ENCODE measurements at places on chromosomes 12 and 14. TPM values are rescaled to one million over a fixed set of nuclear protein-coding genes. Genes with fewer than 3 reads are reported as not detected.

ZBTB39 gene
- 3.6 TPM for total RNA-seq

ADCY6 gene
- 58.5 TPM for total RNA-seq

FKBP3 gene
- total RNA-seq = 36.6 TPM

EID3 gene
- 8.2 TPM for total RNA-seq

TMEM132C gene
- 73.7 TPM for total RNA-seq

BCL11B gene
- 0.67 TPM for total RNA-seq

GYS2 gene
- total RNA-seq = 0.10 TPM

SALL2 gene
- total RNA-seq = 2.6 TPM

SLC38A4 gene
- 0.45 TPM for total RNA-seq

TUNAR gene
- not detected for total RNA-seq

CD63 gene
- total RNA-seq = 1,545 TPM

DNA sequence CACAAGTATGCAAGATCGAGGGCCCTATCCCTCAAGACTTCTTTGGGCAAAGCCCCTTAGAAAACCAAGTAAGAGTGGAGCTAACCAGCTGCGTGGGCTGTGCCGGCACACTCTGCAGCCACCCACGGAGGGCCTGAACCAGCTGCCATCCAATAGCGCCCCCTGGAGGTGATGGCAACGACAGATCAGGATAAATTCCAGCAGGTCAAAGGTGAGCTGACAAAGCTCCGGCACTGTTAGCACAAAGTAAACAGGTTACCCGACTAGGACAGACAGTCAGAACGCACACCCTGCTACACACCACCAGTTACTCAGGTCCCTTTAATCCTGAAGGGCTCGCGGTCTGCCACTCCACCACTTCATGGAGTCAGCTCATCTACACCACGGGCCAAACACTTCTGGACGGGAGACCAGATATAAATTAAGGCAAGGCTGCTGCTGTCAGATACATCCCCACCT is 4.9 kb downstream of the ZBTB39 start:
- DNase-seq = peak; percentile 90

GRCh38 chr14:83842547-83842946 is 1687.4 kb upstream of the FLRT2 start:
- no peak for DNase-seq

- no peak for DNase-seq
Observed at GRCh38 chr14:53902307-53902706, 54.3 kb downstream of the BMP4 start.

- DNase-seq = no peak
Observed at GRCh38 chr12:72832024-72832423, 559.9 kb downstream of the TRHDE start.

- DNase-seq = no peak
Observed at GRCh38 chr14:105076296-105076804, 11.1 kb upstream of the GPR132 start.

- no peak for DNase-seq
Observed at GRCh38 chr12:75196408-75196807, 13.2 kb downstream of the KCNC2 start.

GRCh38 chr14:72201645-72202044 is 269.4 kb downstream of the RGS6 start:
- DNase-seq = no peak

DNA sequence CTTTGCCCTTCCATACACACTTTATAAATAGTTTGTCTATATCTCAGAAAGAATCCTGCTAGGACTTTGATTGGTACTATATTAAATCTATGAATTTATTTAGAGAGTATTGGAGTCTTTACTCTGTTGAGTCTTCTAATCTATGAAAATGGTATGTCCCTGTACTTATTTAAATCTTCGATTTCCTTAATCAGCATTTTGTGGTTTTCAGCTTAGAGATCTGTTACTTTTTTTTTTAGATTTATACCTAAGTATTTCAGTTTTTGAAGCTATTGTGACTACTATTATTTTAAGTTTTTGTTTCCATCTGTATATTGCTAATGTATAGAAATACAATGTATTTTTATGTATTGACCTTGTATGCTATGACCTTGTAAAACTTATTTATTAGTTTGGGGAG is 13.4 kb upstream of the IFI27L2 start:
- DNase-seq = no peak

GRCh38 chr14:99030454-99030853 is 241.5 kb downstream of the BCL11B start:
- peak; percentile 65 for DNase-seq

DNA sequence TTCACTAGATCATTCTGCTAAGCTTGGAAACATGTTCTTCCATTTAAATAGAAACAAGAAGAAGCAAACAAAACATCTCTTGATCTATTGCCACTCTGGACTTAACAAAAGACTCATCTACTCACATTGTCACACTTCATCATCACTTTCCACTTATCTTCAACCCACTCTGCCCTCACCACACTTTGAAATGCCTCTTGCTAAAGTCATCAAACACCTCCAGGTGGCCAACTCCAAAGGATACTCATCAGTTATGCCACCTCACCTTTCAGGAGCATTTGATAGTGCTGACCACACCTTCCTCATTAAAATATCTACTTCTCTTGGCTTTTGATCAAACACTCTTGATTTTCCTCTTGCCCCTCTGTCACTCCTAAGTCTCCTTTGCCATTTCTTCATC is 7.2 kb downstream of the EFCAB11 start:
- DNase-seq = no peak

GRCh38 chr14:59814988-59815387 is 55.6 kb downstream of the RTN1 start:
- no peak for DNase-seq

DNA sequence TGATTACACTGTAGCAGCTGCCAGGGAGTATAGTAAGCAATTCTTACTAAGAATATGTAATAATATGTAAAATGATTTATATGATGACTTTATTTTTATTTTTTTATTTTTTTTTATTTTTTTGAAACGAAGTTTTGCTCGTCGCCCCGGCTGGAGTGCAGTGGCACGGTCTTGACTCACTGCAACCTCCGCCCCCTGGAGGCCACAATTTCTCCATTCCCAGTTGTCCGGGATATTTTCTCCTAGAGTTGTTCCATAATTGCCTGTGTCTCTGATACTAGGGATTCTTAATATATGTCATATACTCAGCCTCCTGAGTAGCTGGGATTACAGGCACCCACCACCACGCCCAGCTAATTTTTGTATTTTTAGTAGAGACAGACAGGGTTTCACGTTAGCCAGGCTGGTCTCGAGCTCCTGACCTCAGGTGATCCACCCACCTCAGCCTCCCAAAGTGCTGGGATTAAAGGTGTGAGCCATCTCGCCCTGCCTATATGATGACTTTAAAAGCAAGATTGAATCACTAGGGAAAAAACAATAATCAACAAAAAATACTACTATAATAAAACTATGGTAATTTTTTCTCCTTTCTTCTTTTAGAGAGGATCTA is 12.2 kb upstream of the ITPR2 start:
- DNase-seq = no peak

GRCh38 chr12:106840243-106840642 is 65.8 kb downstream of the RIC8B start:
- DNase-seq = no peak

GRCh38 chr12:48852734-48853688 is 1.0 kb upstream of the DDX23 start:
- DNase-seq = no peak

- no peak for DNase-seq
Observed at GRCh38 chr12:4174417-4174816, 99.1 kb upstream of the CCND2 start.

- no peak for DNase-seq
Observed at GRCh38 chr14:53946071-53946403, 10.6 kb downstream of the BMP4 start.

- no peak for DNase-seq
Observed at GRCh38 chr12:76811976-76812375, 48.1 kb downstream of the ZDHHC17 start.

- no peak for DNase-seq
Observed at GRCh38 chr14:76073717-76074116, 78.0 kb upstream of the GPATCH2L start.

All from mesenteric fat pad (tissue), 1 donor.